ENCODE measurements at places on chromosomes 11 and 22.

DNA sequence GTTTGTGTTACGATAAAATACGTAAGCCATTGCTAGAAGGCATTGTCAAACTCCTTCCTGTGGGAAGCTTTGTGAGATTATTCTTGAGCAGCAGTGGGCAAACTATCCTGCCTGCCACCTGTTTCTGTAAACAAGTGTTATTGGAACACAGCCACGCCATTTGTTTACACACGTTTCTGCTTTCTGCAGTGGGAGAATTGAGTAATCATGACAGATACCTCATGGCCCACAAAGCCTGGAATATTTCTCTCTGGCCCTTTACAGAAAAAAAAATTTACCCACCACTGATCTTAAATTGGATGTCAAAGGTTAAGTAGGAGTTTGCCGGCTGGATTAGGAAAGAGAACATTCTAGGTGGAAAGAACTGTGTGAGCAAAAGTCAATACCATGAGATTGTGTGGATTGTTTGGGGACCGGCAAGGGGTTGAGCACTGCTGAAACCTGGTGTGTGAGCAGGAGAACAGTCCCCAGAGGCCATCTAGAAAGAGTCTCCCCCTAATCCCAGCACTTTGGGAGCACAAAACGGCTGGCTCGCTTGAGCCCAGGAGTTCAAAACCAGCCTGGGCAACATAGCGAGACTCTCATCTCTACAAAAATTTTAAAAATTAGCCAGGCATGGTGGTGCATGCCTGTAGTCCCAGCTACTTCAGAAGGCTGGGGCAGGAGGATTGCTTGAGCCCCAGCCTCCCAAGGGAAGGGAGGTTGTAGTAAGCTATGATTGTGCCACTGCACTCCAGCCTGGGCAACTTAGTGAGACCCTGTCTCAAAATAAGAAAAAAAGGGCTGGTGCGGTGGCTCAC, 6.0 kb upstream of the PLA2G6 start:
- no peak for DNase-seq

DNA sequence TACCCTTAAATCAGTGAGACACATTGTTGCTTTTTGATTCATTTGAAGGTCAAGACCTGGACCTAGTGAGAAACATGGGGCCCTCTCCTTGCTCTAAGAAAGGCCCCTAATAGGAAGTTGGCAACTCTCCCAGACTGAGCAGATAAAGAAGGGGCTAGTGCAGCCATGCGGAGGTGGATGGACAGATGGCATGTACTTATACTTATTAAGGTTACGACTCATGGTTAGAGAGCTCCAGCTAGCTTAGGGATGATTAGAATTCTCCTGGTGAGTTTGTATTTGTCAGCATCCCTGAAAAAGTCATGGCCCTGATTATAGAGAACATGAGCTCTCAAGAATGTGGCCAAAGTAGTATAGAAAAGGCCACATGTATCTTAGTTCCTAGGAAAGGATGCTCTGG, 112.1 kb upstream of the BDNF start:
- no peak for DNase-seq

DNA sequence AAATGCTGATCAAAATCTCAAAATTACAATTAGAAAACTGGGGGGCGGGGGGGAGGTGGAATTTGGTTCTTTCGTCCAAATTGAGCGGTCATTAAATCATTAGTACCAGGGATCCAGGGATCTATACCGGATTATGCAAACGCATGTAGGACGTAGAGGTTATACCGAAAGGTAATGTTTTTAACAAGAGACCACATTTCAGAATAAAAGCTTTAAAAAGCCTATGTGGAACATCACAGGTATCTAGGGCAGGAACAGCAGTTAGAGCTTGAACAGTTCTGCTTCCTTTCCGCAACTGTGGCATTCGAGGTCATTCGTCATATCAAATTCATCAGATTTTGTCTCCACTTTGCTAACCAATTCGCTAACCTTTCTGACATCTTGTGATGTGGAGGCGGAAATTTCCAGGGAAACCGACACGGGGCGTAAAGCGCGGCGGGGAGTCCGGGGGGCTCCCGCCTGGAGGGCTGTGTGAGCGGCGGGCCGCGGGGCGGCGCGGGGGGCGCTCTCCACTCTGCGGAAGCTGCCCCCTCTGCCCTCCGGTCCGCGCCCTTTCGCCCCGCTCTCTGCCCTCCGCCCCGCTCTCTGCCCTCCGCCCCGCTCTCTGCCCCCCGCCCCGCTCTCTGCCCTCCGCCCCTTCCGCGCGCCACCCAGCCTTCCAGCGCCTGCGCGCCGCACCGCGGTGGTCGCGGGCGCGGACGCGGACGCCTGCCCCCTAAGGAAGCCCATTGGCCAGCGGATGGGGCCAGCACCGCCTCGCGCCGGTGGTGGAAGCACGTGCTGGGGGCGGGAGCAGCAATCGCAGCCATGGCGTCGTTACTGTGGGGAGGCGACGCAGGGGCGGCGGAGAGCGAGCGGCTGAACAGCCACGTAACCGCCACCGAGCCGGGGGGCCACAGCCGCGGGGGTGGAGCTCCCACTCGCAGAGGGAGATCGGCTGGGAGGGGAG, at the start of gene DDX25:
DDX25 (plus strand) TSS at position 798 of the 949 bp plus-strand sequence; CDS start at position 808, 10 bp downstream.
- no peak for DNase-seq

GRCh38 chr11:74791333-74792100, 42.9 kb downstream of the RNF169 start:
- no peak for DNase-seq

DNA sequence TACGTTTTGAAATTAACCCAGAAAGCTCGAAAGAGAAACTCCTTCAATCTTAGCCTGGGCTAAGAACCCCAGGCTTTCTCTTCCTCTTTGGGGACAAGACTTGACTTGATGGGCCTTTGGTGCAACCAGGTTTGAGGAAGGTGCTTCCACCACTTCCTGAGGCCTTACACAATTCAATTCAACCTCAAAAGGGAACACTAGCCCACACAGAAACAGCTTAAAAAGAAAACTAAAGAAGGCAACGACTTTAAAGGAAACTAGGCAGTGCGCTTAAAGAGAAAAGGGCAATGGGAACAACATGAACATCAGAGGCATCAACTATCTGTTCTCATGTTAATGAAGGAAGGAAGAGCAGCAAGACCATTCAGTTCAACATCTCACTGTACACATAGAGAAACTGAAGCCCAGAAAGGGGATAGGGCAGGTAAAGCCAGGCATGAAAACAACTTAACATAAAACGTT, 24.8 kb downstream of the PAK1 start:
- DNase-seq: no peak

- no peak for DNase-seq
These were observed 42.2 kb downstream of the USP28 start for GRCh38 chr11:113833151-113833550.

DNA sequence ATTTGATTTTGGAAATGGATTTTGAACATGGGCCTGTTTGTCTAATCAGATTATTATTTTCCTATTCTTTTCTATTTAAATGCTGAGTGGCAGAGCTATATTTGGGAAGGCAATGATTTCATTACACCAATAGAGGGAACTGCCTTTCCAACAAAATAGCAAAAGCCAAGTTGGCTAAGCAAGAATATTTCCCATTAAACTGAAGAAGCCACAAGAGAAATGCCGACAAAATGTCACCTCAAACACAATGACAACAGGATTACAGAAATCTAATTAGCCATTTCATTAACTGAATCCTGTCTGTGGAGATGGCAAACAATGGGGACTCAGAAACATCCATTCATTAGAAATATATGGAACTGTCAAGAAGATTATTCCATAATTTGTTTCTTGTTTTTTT, 1593.1 kb upstream of the RAG2 start:
- no peak for DNase-seq

DNA sequence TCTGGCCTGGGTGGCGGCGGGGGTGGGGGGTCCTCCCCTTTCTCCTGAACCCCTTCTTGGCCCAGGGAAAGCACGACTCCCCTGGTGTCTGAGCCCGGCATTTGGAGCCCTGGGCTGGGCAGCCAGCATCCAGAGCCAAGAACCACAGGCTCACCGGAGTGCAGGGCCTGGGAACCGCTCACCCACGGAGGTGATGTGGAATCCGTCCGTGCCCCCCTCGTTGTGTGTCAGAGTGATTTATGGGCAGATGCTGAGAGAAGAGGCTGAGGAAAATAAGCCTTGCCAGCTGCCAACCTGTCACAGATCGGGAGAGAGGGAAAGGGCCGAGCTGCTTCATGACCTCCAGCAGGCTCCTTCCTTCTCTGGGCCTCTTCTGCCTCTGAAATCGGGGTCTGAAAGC, 33.7 kb downstream of the WNT11 start:
- DNase-seq: no peak

- DNase-seq: no peak
These were observed 48.4 kb downstream of the DBX1 start for GRCh38 chr11:20111871-20112270.
